ENCODE measurements at places on chromosomes 13 and 19.

GRCh38 chr13:34361560-34361959 is 543.6 kb downstream of the RFC3 start:
- DNase-seq = no peak

DNA sequence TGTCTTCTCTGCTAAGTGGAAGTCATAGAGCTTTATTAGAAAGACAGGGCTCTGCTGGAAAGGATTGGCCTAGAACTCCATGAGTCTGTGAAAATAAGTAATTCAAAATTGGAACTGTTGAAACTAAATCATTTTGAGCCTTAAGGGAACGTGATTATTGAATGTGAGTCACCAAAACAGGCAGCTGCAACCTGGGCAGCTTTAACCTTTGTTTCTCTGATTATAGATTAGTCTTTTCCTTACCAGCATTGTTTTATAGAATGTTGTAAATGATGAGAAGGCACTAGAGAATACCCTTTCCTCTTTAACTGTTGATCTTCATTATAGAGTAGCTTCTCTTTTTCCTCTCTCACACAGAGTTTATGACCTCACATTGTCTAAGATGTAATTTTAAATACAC is 638.8 kb upstream of the SLITRK6 start:
- DNase-seq = no peak

GRCh38 chr19:45779231-45780145 is 2.8 kb downstream of the DMPK start:
- peak; percentile 96 for DNase-seq

- no peak for DNase-seq
These were observed 31.5 kb downstream of the CCDC8 start for GRCh38 chr19:46381756-46382345.

- peak; percentile 46 for DNase-seq
These were observed 6.6 kb downstream of the ANKRD10 start for GRCh38 chr13:110907951-110908898.

GRCh38 chr13:72156760-72157159 is 289.8 kb upstream of the DACH1 start:
- no peak for DNase-seq

GRCh38 chr13:29752175-29752574 is 98.2 kb downstream of the UBL3 start:
- no peak for DNase-seq

GRCh38 chr19:49512970-49513745 is 697 bp downstream of the FCGRT start:
- peak; percentile 58 for DNase-seq

DNA sequence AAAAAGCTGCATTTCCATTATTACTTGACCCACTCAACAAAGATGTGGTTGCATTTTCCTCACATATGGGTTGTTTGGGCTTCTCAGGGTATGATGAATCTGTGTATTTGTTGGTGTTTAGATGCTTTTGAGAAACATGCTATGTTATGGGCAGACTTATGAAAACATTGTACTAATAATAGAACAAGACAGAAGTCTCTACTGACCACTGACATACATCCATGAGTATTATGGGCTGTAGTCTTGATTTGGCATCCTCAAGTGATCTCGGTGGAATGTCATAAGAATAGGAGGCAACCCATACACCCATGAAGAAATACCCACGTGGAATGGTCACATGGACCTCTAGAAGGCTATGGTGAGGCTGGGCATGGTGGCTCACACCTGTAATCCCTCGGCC is 36.3 kb upstream of the ABCC4 start:
- no peak for DNase-seq

DNA sequence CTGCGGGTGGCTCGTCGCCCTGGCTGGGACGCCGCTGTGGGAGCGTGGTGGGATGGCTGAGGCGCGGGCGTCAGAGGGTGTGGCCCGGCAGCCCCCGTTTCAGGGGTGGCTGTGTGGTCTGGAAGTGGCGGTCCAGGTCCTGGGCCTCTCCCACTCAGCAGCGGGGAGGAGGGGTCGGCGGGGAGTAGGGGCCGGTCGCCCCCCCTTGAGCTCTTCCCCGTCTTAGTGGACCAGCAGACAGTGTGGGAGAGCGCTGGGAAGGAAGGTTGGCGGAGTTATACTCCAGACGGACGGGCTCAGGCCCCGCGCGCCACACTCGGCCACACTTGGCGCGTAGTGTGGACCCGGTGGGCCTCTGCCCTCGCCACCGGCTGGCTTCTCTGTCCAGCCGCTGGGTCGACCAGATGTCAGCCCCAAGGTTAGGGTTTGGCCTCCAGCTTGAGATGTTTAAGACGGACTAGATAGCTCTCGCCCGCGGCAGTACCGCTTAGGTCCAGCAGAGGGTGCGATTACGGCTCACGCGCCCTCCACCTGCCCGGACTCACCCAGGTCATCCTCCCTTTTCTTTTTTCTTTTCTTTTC is 21.7 kb upstream of the ZNF429 start:
- peak; percentile 77 for DNase-seq

DNA sequence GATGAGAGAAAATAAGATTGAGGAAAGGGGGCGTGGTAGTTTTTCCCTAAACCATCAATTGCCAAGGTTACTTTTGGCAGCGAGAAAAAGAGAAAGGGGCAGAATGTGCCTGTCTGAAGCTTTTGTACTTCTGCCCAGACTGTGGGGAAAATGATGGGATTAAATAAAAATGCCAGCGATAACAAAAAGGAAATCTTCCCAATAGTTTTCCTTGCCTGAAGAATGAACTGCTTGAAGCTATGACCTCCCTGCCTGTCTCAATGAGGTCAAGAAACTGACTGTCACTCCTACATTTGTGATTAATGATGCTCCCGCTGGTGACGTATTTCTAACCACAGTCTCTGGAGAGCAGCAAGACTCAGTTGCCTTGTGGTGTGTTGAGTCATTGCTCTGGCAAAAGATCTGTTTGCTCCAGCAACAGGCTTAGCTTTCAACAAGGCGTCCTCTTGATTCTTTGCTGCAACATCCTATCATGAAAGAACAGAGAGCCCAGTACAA is 1051.5 kb downstream of the DIAPH3 start:
- DNase-seq = no peak

DNA sequence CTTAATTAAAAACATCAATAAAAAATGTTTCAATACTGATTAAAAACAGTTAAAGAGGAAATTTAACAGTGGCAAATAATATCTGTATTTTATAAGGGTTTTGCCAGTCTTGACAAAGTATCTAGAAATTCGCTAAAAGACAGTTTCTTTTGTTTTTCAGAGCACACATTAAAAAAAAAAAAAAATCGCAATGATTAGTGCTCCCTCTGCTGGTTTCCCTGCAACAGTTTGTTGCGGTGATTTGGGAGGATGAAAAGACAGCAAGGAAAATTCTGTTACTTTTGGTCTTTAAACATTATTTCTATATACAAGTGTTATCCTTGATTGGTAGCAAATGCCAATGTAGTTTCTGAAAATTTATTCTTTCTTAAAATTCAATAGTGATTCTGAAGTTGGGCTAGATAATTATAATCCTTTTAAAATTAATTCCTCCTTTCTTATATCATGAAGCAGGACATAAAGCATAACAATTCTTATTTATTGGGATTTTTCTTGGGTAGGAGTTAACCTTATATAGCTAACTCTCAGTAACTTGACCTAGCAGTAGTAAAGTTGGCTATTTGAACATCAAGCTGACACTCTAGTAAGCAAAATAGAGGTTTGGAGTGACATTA is 23.1 kb upstream of the SPRY2 start:
- DNase-seq = no peak

- DNase-seq = peak; percentile 61
These were observed 22.0 kb downstream of the MUC16 start for GRCh38 chr19:8988204-8988603.

DNA sequence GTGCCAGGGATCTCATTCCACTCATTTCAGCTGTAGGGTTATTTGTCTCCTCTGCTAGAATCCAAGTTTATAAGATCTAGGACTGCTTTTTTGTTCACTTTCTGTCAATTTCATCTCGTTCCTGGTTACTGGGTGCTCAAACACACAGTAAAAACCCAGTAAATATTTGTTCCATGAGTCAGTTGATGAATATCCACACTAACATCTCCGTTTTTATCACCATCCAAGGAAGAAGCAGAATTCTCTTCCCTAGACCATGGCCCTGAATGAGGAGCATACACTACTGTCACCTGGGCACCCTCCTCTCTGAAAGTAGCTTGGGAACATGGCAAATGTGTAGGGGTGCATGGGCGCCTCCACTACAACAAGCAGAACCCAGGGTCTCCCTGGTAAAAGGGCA is 390.8 kb downstream of the FOXO1 start:
- DNase-seq = no peak

DNA sequence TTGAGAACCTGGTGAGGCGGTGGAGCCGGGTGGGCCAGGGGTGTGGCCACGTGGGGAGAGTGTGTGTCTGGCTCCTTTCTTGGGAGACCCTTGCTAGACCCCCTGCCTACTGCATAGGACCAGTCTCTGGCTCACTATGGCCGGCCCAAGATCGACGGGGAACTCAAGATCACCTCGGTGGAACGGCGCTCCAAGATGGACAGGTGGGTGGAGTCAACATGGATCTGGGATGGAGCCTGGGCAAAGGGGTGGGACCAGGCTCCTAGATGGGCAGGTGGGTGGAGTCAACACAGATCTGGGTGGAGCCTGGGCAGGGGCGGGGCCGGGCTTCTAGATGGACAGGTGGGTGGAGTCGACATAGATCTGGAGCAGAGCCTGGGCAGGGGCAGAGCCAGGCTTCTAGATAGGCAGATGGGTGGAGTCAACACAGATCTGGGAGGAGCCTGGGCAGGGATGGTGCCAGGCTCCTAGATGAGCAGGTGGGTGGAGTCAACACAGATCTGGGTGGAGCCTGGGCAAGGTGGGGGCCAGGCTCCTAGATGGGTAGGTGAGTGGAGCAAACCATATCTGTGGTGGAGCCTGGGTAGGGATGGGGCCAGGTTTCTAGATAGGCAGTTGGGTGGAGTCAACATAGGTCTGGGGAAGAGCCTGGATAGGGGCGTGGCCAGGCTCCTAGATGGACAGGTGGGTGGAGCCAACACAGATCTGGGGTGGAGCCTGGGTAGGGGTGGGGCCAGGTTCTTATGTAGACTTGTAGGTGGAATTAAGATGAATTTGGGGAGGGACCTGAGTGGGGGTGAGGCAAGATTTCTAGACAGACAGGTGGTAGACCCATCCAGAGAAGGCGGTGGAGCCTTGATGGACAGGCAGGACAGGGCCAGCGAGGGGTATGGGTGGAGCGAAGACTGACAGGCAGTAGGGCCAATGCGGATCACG is 56.5 kb downstream of the VAV1 start:
- peak; percentile 79 for DNase-seq

DNA sequence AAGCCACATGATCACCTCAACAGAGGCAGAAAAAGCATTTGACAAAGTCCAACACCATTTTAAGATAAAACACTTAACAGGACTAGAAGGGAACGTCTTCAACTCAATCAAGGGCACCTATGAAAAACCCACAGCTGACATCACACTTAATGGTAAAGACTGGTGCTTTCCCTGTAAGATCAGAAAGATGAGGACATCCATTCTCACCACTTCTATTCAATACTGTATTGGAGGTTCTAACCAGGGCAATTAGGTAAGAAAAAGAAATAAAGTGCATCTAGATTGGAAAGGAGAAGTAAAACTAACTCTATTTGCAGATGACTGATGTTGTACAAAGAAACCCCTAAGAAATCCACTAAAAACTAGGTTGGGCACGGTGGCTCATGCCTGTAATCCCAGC is 11.2 kb upstream of the AKAP8 start:
- no peak for DNase-seq

DNA sequence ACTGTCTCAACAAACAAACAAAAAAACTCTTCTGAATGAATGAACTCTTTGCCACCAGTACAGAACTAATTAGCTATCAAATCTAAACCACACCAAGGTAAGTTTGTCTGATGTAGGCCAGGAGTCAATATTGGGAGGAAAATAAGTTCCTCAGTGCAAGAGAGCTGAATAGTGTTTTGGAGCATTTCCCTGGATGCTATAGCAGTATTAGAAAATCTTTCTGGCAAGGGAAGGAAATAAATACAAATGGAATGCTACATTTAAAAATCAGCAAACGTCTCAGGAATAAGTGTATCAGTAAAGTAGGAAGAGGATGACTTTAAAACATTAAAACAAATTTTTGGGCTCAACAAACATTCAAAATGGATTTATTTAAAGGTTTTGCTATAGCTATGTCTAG is 81.3 kb upstream of the TMTC4 start:
- DNase-seq = no peak

DNA sequence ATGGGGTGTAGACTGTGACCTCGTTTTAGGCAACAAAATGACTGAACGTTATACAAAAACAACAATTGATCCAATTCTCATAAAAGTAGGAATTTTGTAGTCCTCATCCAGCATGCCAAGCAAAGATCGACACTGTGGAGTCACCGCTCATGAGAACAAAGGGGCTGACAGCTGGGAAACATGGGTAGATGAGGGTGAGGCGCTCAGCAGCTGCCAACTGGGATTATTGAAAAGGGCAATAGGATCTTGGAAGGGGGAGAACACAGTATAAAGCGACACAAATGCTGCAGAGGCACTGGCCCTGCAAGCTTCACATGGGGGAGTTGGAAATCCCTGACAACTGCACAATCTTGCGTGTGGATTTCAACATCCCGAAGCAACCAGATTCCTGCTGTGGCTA is 5.4 kb upstream of the ZNF765 start:
- no peak for DNase-seq

DNA sequence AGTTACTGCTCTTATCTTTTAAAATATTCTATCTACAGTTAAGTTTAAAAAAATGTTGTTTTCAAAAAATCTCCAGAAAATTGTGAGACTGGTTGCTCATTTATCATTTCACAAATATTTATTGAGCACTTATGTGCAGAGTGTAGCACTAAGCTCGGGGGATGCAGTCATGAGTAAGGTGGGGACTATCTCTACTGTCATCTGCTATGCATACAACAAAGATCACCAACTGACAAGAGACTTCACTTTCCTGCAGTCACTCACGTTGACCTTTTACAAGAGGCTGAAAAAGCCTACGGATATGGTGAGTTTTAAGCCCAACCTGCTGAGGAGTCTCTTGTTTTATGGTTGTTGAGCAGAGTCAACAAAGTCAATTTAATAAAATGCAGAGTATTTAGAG is 392.5 kb downstream of the KLF12 start:
- DNase-seq = no peak

- no peak for DNase-seq
These were observed 254.7 kb upstream of the SGCG start for GRCh38 chr13:22925881-22926747.

GRCh38 chr19:58227964-58228584 is 640 bp upstream of the ZNF544 start:
- DNase-seq = no peak

GRCh38 chr19:18433735-18434398 is 4.1 kb downstream of the ISYNA1 start:
- DNase-seq = no peak

- DNase-seq = no peak
These were observed 218.7 kb downstream of the POSTN start for GRCh38 chr13:37379841-37380240.

All from activated CD8-positive, alpha-beta T cell treated with anti-CD3 and anti-CD28 coated beads for 36 hours (primary cell).